GM12865 (cell line): ENCODE measurements at places on chromosomes 5 and 9.

GRCh38 chr9:5587024-5587423 lies 41.9 kb upstream of the RIC1 start:
- peak; percentile 78 for DNase-seq

DNA sequence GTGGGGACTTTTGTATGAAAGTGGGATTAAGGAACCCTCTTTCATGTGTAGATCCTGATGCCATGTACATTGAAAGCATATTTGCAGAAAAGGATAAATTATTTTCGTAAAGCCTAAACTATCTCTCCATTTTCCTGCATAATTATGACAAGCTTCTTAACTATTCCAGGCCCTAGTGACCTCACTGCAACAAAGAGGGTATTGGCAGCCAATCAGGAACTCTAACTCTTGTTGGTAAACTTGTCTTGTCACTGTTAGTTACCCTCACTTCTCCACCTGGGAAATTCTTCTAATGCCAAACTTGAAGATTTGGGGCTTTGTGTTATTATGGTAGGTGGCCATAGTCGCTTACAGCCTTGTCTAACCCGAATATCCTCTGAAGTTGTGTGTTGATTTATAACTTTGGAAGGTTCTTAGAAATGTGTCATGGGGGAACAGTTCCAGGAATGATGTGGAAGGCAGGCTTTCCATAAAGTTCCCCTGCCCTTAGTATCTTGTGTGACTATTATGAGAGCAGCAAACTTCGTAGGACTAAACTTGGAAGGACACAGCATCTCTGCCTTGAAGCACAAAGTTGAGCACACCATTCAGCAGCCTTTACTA lies 52.5 kb downstream of the IQGAP2 start:
- no peak for DNase-seq

- DNase-seq: no peak
Observed at GRCh38 chr5:30894811-30895210, 298.7 kb upstream of the CDH6 start.

- DNase-seq: no peak
Observed at GRCh38 chr5:15421921-15422412, 78.0 kb upstream of the FBXL7 start.

GRCh38 chr5:135387629-135387960 lies 11.4 kb downstream of the MACROH2A1 start:
- DNase-seq: no peak

GRCh38 chr5:18305288-18305924 lies 671.1 kb downstream of the TAF11L14 start:
- peak; percentile 35 for DNase-seq

DNA sequence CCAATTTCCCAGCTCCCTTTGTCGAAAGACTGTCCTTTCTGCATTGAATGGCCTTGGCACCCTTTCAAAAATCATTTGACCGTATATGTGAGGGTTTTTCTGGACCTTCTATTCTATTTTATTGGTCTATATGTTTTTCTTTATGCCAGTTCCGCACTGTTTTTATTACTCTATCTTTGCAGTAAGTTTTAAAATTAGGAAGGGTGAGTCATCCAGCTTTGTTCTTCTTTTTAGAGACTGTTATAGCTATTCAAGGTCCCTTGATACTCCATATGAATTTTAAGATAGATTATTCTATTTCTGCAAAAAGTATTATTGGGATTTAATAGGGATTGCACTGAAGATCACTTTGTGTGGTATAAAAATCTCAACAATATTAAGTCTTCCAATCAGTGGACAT lies 44.2 kb upstream of the STARD4 start:
- no peak for DNase-seq

DNA sequence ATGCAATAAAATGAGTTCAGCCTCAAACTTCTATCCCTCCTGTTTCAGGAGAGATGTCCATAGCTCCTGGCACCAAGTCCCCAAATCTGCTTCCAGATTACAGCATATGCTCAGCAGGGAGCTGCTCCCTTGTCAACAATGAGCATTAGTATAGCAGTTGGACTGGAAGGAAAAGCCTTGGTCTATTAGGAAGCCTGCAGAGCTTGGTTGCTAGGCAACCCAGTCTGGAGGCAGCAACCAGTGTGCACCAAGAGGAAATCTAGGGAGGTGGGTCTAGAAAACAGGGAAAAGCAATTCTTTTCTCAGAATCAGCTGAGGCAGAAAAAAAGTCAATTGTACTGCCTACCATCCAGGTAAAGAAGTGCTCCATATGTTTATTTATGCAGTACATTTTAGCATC lies 229.5 kb upstream of the NMUR2 start:
- DNase-seq: no peak
